Posterior vena cava (tissue), 2 donors: ENCODE measurements at places on chromosomes 13 and 19. TPM values are rescaled to one million over a fixed set of nuclear protein-coding genes. Genes with fewer than 3 reads are reported as not detected.

INSL3 gene
- total RNA-seq: not detected

CEACAM4 gene
- 2.9 TPM for total RNA-seq

S1PR2 gene
- 17.7 TPM for total RNA-seq

CBLC gene
- not detected for total RNA-seq

ZNF625 gene
- 6.0 TPM for total RNA-seq

GRCh38 chr13:97338571-97338970 lies 95.4 kb upstream of the RAP2A start:
- no peak for DNase-seq

DNA sequence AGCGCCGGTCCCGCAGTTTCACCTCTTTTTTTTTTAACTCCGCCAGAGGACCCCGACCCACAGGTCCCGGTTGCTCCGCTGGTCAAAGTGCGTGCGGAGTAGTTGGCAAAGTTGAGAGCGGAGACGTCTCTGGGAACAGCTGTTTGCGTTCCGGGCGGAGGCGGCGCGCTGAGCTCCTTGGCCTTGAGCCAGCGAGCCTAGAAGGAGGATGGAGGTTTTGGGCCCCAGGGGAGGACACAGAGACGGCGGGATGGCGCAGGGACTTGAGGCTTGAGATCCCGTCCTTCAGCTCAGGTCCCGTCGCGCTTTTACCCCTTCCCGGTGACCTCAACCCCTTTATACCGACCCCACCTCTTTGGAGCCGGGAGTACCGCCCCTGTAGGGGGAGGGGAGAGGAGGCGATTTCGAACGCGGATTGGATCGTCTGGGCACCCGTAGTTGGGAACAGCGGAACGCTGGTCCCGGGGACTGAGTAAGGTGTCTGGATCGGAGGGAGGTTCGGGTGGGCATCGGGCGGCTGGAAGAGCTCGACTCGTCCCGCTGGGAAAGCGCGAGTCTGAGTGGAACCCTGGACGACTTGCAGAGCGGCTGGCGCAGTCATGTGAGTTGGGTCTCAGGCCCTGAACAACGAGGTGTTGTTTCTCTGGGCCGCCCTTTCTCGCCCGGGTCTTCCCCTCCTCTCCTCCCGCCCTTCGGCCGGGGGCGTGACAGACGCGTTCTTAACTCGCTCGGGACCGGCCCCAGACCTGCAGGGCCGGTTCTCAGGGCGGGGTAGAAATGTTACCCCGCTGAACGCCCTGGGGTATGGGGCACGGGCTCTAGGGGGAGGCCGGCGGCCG lies at the start of gene WBP4:
TSS of gene WBP4 (plus strand) at position 435 of the 839 bp plus-strand sequence. CDS start at position 600, 165 bp downstream.
- DNase-seq: peak; percentile 98

GRCh38 chr13:105925496-105925895 lies 610.0 kb downstream of the EFNB2 start:
- DNase-seq: no peak

DNA sequence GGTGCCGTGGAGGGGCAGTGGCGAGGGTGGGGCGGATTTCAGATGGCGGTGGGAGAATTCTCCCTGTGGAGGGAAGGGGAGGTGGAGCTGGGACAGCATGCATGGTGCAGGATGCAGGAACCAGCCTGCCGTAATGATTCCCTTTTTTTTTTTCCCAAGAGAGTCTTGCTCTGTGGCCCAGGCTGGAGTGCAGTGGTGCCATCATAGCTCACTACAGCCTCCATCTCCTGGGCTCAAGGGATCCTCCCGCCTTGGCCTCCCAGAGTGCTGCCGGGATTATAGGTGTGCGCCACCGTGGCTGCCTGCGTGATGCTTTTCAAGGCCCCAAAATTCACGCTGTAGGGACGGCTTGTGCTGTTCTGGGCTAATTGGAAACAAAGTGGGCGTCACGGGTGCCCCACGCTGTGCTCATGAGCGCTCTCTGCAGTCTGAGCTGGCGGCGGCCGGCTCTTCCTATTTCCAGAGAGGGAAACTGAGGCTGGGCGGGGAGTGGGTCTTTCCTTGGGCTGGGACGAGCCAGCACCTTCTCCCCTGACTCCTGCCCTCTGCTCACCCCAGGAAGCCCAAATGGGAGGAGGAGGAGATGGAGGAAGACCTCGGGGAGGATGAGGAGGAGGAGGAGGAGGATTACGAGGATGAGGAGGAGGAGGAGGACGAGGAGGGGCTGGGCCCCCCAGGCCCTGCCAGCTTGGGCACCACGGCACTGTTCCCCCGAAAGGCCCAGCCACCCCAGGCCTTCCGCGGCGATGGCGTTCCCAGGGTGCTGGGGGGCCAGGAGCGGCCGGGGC lies 6.2 kb downstream of the ARID3A start:
- DNase-seq: no peak

DNA sequence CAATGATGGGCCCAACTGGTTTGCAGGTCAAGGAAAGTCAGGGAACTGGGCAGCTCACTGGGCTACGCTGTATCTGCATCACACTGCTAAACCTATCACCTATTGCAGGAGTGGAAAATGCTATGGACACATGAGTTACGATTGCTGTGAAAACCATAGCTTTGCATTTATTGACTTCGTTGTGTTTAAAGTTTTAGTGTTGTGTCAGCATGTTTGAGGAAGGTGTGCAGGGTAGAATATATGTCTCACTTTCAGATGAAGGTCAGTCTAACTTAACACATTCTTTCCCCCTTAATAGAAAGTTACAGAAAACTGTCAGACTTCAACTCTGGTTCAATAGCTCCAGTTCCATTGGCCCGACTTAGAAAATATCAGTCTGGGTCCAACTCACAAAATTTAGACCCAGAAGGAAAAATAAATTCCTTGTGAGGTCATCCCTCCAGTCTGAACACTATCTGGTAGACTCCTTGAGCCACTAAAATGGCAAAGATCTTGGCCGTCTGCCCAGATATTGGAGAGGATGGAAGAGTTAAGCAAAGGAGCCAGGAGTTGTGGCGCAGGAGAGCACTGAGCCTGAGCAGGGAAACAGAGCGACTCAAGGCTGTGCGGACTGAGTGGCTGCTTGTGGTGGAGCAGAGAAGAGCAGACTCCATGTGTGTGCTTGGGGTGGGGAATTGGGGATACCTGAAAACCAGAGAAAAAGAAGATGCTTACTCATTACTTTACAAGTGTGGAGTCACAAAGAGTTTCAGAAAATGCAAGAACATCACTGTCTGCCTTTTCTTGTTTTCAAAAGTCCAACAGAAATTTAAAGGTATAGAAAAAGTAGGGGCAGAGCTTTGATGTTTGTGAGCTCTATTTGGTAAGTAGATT lies 518.5 kb downstream of the FGF9 start:
- no peak for DNase-seq

DNA sequence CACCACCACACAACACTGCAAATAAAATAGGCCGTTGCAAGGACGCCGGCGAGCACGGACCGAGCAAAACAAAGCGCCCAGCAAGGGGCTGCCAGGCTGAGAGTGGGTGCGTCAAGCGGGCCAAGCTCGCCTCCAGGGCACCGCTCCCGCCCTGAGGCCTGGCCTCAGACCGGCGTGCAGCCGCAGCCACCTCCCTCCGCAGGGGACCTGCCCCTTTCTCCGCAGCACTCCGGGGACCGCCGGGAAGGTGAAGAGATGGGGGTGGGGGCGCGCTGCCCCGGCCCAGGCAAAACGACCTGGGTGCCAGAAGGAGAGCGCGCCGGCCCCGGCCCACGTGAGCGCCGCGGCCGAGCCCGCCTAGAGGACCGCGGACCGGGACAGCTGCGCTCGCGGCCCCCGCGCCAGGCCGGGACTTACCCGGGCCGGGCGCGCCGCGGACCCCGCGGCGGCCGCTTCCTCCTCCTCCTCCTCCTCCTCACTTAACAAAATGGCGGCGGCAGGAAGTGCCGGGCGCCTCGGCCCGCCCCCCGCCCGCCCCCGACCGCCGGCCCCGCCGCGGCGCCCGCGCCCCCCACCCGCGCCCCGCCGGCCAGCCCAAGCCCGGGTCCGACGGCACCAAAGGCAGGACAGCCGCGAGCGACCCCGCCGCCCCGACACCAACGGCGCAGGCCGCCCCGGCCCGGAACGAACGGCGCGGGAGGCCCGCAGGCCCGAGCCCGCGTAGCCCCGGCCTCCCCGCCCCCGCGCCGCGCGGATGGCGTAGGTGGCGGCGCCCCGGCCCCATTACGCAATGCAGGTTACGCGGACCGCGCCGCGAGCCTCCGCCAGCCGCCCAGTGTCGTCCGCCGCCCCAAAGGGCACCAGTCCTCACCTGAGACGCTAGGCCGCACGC lies 674 bp downstream of the BRD4 start:
- peak; percentile 89 for DNase-seq

- DNase-seq: no peak
Observed at GRCh38 chr13:99743094-99743493, 228.5 kb downstream of the ZIC5 start.

DNA sequence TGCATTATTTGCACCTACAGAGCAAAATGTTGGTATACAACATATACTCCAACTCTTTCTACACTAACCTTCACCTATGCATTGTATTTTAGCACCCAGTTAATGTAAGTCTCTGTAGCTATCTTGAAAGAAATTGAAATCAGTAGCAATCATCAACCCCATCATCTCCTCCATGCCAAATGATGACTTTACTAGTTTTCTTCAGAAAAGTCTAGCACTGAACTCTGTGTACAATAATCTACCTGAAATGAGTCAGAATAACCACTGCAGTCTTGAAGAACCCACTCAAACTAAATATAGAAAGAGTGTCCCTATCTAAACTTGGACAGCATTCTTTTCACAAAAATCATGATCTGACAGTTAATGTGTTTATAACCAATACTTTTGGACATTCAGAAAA lies 9.8 kb downstream of the IRS2 start:
- DNase-seq: no peak

DNA sequence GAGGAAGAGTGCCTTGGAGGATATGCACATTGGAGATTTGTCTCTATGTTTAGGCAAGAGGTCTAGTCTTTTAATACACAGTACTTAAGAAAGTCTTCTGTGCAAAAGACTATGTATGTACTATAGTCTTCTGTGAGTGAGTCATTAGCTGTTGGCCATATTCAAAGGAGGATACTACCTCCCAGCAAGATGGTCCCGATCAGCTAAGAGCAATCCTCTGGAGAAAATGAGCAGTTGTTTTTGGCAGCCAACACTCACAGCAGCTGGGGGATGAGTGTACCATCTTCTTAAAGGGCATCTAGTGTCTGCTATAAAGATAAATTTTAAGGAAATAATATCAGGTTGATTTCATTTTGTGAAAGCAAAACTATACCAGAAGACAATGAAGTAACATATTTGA lies 487.8 kb downstream of the KCTD12 start:
- DNase-seq: no peak

- peak; percentile 99 for DNase-seq
Observed at GRCh38 chr13:50125554-50126262, 110.5 kb downstream of the KCNRG start.

DNA sequence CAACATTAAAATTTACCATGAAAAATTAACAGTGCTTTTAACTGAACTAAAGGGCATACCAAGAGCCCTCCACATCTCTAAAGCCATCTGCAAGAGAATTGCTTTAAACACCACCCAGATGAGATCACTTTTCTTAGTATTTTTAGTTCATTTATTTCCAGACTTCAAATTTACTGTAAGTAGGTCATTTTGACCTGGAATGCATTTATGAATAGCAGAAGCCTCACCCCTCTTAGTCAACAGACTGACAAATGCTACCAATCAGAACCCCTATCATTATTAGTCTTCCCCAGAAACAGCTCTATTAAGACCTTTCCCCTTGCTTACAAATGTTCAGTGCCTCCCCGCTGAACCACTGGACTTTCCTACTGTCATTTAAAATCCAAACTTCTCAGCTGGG lies 27.3 kb downstream of the RUBCNL start:
- DNase-seq: no peak

DNA sequence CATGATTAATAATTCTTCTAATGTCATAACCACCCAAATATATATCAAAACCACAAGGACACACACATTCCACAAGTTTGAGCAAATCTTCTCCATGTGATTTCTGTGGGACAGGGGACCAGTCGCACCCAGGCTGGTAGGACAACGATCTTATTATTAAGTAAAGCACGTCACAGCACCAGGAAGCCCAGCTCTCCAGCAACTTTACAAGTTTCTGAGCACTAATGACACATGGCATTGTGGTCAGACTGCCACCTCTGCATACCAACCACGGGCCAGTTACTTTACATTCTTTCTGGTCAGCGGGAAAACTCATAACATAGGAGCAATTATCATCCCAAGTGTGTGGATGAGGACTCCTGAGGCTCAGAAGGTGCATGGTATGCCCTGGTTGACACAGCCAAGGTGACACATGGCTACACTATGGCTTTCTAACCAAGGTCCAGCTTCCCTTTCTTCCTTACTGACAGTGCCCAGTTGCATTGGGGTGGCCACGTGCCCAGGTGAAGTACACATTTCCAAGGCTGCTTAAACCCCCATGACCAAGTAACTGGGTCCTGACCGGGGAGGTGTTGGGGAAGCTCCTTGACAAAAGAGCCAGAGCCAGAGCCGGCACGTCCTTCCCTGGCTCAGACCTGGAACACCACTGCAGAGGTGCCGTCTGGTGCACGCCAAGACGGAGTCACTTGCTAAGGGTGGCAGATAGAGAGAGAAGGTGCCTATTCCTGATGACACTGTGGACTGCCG lies 27.4 kb downstream of the LATS2 start:
- no peak for DNase-seq
